Activated CD8-positive, alpha-beta memory T cell treated with anti-CD3 and anti-CD28 coated beads for 48 hours (primary cell): ENCODE measurements at places on chromosomes 4 and X.

DNA sequence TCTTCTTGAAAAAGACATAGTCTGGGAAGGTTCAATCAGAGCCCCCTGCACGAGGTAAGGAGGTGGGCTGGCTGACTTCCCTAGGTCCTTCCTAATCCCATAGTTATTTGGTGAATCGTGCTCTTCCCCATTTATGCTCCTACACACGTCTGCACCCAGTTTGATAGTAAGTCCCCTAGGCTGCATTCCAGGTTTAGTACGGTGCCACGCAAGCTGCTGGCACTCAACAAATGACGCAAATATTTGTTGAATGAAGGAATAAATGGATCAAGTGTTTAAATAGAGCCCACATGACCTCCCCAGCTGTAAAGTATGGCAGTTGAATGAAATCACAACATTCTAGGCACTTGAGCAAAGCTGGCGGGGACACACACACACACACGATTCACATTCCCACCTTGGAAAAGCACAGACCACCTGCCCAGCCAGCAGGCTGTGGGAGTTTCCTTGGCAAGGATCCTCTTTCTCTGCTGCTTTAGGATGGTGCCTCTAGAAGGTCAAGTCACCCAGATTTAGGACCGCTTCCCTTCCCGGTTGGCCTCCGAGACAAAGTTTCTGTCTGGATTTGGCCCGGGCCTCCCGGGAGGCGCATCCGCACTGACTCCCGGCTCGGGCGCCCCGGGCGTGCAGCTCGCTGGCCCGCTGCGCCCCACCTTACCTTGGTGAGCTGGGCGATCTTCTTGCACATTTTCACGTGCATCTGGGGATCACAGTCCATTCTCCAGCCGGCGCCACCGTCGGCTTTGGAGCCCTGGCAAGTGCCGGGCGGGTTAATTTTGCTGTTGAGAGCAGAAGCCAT lies 721 bp downstream of the FAM184B start:
- no peak for DNase-seq

GRCh38 chr4:75179510-75179909 lies 246.6 kb downstream of the PARM1 start:
- DNase-seq: no peak

DNA sequence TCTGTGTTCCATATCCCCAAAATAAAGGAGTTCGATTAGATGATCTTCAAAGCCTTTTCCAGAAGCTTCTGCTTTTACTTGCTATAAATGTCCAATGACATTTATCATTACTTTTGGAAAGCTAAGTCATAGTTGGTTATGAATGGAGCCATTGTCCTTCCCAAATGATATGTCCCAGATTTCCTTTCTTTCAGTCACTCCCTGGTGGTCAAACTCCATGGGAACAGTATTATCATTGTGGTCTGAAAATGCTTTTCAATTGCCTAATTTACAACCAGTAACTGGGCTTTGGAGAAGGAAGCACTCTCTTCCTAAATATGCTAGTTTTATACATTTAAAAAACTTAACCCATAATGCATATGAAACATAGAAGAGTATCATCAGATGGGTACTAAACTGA lies 571.5 kb upstream of the AMOT start:
- DNase-seq: no peak

DNA sequence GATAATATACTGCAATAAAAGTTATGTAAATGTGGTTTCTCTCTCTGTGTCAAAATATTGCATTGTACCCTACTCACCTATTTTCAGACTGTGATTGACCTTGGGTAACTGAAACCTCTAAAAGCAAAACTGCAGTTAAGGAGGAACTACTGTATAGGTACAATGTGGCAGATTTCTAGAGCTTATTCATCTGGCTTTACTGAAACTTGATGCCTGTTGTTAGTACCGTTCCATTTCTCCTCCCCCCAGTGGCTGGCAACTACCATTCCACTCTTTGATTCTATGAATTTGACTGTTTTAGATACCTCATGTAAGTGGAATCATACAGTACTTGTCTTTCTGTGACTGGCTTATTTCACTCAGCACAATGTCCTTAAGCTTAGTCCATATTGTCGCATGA lies 61.9 kb downstream of the HOPX start:
- DNase-seq: no peak

- no peak for DNase-seq
These were observed 3.1 kb upstream of the SLC6A8 start for GRCh38 chrX:153684467-153685155.

DNA sequence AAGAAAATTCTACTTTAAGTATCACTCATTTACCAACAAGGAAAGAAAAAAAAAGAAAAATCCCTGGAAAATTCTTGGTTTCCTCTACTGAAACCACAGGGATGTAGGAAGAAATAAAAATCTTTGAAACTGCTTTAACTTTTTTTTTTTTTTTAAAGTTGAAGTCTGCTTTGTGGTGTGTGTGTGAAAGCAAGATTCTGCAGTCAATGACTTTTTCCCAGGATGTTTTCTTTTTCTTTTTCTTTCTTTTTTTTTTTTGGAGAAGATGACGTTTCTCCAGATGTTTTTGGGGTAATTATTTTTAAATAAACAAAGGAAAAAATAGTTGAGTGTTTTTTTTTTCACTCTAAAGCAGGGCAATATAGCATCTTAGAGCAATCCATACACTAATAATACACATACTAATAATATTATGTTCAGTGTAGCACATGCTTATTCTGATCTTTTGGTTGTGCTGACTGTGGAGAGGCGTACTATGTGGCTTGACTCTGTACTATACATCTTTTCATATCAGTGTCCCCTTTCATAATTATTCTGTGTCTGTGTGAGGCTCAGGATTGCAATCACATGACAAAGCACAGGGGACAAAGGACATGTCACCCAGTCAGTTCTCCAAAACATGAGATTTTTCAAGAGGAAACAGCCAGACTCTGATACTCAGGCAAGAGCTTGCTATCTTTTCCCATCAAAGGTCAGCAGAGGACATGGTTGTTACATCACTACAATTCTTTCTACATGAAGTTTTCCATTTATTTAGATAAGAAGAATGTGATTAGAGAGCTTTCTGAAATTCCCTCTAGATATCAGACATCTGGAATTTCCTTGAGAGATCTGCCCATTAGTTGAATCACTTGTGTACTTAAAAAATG lies 111.0 kb downstream of the PDE5A start:
- no peak for DNase-seq

DNA sequence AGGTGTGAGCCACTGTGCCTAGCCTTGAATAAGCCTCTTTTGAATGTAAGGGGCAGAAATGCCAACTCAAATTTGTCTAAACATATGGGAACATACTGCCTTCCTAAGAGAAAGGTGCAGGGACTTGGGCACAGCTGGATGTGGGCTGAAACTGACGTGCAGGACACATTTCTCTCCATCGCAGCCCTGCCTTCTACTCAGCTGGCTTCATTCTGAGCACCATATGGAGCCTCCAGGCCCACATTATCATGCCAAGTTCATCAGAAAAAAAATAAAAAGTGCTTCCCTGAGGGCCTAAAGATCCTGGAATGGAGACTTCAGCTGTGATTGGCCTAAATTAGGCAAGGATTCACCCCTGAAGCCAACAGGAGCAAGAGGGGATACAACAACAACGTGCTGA lies 386.2 kb downstream of the RAB28 start:
- DNase-seq: no peak

GRCh38 chrX:149060921-149061320 lies 444.2 kb downstream of the IDS start:
- DNase-seq: no peak

DNA sequence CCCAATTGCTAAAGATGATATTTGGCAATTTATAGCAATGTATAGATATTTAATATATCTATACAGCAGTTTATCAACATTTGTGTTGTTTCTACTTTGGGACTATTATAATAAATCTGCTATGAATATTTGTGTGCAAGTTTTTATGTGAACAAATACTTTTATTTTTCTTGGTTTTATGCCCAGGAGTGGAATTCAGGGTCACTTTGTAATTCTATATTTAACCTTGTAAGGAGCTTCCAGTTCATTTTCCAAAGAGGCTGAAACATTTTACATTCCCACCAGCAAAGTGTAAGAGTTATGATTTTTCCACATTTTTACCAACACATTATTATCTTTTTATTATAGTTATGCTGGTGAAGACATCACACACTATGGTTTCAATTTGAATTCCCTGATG lies 801.3 kb downstream of the PCDH18 start:
- no peak for DNase-seq

- no peak for DNase-seq
These were observed 66.2 kb downstream of the ZAR1 start for GRCh38 chr4:48556268-48556667.

- no peak for DNase-seq
These were observed 193.6 kb downstream of the FBXW7 start for GRCh38 chr4:152342293-152342692.

DNA sequence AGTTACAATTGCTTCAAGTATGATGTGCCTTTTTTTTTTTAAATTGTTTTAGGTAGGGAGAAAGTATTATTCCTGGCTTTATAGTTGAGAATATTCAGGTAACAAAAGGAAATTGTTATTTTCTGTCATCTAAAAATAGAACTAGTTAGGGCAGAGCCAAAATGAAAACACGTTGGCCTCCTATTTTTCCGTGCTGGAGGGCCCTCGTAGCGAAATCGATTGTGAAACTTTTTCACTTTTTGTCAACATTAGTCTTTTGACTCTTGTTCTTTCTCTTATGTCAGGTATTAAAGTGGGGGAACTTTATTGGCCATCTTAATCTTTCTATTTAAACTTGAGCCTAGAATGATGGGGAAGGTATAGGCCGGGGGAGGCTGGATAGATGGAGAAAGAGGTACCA lies 104.9 kb downstream of the ARHGAP10 start:
- DNase-seq: no peak

GRCh38 chrX:45771560-45772340 lies 571.1 kb upstream of the DIPK2B start:
- DNase-seq: no peak

- peak; percentile 48 for DNase-seq
These were observed 189.1 kb upstream of the RBPJ start for GRCh38 chr4:26131711-26132110.

GRCh38 chr4:61762722-61763627 lies 562.8 kb downstream of the ADGRL3 start:
- no peak for DNase-seq

GRCh38 chr4:97150966-97151365 lies 992.3 kb downstream of the STPG2 start:
- no peak for DNase-seq

DNA sequence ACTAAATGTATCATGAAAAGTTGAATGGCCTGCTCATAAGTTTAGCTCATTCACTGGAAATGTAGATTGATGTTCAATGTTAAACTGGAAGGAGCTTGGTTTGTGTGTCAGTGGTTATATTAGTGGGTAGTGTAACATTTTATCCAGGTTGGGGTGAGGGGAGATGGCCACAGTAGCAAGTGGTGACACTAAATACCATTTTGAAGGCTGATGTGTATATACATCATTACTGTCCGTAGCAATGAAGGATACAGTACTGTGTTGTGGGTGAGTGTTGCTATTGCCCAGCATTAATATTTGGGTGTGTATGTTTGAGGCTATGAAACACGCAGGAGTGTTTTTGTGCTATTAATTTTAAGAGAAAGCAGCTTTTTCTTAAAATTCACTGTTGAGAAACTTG lies 6.3 kb downstream of the HMGB3 start:
- no peak for DNase-seq

DNA sequence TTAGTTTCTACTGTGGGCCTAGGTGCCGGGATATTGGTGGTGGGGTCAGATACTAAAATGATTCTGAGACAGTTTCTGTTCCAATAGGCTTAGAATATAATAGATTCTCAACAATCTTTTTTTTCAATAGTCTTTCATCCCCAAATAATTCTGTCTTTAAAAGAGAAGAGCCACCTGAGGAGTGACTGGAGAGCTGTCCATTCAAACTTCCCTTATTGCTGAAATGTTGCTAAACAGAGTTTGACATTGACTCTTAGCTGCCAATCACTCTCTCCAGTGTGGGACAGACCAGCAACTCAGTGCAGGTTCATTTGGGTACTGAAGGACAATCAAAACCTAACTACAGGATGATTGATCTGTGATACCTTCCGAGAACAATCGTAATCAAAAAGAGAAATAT lies 12.4 kb upstream of the ADH7 start:
- no peak for DNase-seq
